ENCODE measurements at places on chromosomes 11 and 22.

DNA sequence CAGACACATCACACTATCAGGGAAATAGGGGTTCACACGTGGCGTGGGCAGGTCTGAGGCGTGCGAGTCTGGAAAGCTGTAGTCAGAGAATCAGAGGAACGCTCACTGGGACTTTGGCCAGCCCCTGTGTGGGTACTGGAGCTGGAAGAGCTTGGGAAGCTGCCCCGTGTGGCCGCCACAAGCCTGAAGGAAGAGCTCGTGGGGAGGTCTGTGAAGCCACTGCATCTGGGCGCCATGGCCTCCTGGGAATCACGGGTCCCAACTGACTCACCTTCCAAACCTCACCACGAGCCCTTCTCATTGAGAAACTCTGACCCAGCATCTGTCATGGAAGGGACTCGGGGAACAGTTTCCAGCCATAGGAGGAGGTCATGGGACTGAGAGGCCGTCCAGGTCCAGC lies 5.9 kb upstream of the MRGPRF start:
- no peak for DNase-seq

- no peak for DNase-seq
Measured at GRCh38 chr11:71962428-71963038, 33.7 kb downstream of the RNF121 start.

DNA sequence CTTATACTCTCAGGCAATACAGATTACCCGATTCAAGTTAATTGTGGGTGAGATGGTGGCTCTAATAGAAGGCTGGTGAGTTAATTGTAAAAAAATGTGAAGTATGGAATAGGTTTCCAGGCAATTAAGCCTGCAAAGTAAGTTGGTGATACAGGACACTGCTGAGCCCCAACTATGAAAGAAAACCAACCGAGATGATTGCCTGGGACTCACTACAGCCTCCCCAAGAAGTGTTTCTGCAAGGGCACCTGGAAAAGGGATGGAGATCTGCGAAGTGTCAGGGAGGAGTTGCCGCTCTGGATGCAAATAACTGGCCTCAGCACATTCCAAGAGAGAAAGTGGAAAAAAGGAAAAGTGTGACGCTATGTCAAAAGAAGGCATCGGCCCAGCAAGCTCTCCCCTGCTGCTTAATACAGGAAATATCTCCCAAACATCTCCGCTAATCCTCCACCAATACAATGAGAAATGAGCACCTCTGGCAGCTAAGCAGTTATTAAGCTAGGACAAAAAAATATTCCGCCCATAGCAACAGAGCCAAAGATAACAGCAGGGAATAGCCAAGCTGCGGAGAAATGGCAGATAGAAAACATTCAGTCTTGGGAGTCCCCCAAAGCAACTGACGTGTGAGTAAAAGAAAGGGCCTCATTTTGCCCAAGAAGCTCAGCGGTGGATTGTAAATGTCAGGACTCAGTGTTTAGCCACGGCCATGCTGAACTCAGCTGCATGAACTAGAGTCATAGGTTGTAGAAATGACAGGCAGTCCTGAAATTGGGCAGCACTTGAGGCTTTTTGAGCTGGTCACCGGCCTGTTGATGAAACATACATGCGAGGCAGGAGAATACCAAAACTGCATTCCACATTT lies 133.7 kb downstream of the SNX19 start:
- DNase-seq = no peak

GRCh38 chr22:39250131-39250530 lies 5.3 kb upstream of the PDGFB start:
- no peak for DNase-seq
